ENCODE measurements at places on chromosomes 3 and 15. TPM values are rescaled to one million over a fixed set of nuclear protein-coding genes. Genes with fewer than 3 reads are reported as not detected.

Gene HAPLN3
- total RNA-seq, result 6.7 TPM

Gene RTP3
- not detected for total RNA-seq

Gene EFHB
- total RNA-seq, result 0.23 TPM

Gene SAMMSON
- total RNA-seq, result not detected

Gene CDHR4
- 1.3 TPM for total RNA-seq

Gene GABRB3
- total RNA-seq, result 0.45 TPM

Gene IMPG2
- 0.23 TPM for total RNA-seq

Gene ADAMTSL3
- 0.75 TPM for total RNA-seq

Gene C3orf20
- under 0.01 TPM for total RNA-seq

Gene SLCO3A1
- 3.4 TPM for total RNA-seq

Gene MELTF
- total RNA-seq, result 1.7 TPM

Gene NR1D2
- total RNA-seq, result 20.1 TPM

Gene TMEM45A
- 56.3 TPM for total RNA-seq

Gene CGGBP1
- 23.8 TPM for total RNA-seq

Gene HIGD2B
- not detected for total RNA-seq

Gene CLDN16
- not detected for total RNA-seq

Gene CTXN2
- total RNA-seq, result not detected

Gene DMXL2
- total RNA-seq, result 15.1 TPM

Gene RETNLB
- total RNA-seq, result not detected

Gene ERICH6
- not detected for total RNA-seq

Gene ITPKA
- total RNA-seq, result 0.60 TPM

Gene PTH1R
- total RNA-seq, result 0.15 TPM

Gene CHRM5
- total RNA-seq, result 0.15 TPM

Gene PRSS50
- not detected for total RNA-seq

Gene FEZF2
- not detected for total RNA-seq

Gene BCL2A1
- total RNA-seq, result not detected

Data from smooth muscle cell of the coronary artery (primary cell).